Right lobe of liver (tissue), 6 donors: ENCODE measurements at places on chromosomes 2 and 18. TPM values are rescaled to one million over a fixed set of nuclear protein-coding genes. Genes with fewer than 3 reads are reported as not detected.
A peak's percentile ranks its signal among the peaks of the same experiment; 100 is the strongest.

- no peaks in the 10 kb centered on the region for H3K36me3 ChIP-seq
- peak; percentile 84 for DNase-seq
- H3K4me1 ChIP-seq = peaks cover 43% of the 10 kb centered on the region
- no peak overlapping the region for H3K4me3 ChIP-seq
- peak overlapping the region; percentile 94 for H3K27ac ChIP-seq
- H3K27me3 ChIP-seq = no peaks in the 10 kb centered on the region
Measured at GRCh38 chr2:238285653-238286082, 2.7 kb downstream of the PER2 start.

Gene LIMS4
- total RNA-seq = not detected

DNA sequence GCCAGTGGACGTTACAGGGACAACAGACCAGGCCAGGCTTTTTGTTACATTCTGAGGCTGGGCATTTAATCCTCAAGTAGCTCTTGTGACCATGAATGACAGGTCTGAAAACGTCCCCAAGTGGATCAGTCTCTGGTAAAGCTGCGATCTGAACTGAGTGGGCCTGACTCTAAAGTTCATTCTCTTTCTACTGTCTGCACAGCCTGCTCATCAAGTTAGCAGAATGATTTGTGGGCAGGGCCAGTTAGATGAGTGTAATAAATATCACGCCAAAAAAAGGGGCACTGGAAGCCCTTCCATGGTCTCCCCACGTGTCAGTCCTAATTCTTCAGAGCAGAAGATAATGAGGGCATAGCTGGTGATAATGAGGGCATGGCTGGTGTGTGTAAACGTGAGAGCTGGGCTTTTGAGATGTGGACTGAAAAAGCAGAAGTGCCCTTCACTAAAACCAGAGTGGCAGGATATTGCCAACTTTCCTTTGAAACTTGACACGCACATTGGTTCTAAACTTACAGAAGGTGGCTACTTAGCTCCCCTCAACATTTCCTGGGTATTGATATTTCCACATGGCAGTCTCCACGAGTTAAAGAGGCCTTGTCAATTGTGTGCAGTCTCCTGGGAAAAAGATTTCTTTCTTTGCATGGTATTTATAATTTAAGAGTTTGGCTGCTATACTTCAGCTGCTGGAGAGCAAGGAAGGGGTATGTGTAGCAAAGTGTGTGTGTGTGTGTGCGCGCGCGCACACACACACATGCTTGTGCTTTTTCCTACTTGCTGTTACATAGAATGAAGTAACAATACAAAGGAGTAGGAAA lies 72.7 kb upstream of the LYPD6B start:
- H3K4me1 ChIP-seq = no peaks in the 10 kb centered on the region
- H3K27ac ChIP-seq = no peak overlapping the region
- DNase-seq = no peak

- H3K4me1 ChIP-seq = no peaks in the 10 kb centered on the region
- no peak for DNase-seq
- no peak overlapping the region for H3K27ac ChIP-seq
- H3K27me3 ChIP-seq = no peaks in the 10 kb centered on the region
Measured at GRCh38 chr2:136452528-136452927, 312.8 kb upstream of the THSD7B start.

GRCh38 chr2:80546766-80547165 lies 242.2 kb upstream of the LRRTM1 start:
- H3K27ac ChIP-seq = no peak overlapping the region
- no peaks in the 10 kb centered on the region for H3K4me1 ChIP-seq
- no peak overlapping the region for H3K4me3 ChIP-seq
- no peak for DNase-seq

GRCh38 chr2:151989378-151989777 lies 109.5 kb downstream of the CACNB4 start:
- no peaks in the 10 kb centered on the region for H3K27me3 ChIP-seq
- no peaks in the 10 kb centered on the region for H3K4me1 ChIP-seq
- H3K27ac ChIP-seq = no peak overlapping the region
- DNase-seq = no peak
- no peak overlapping the region for H3K4me3 ChIP-seq

DNA sequence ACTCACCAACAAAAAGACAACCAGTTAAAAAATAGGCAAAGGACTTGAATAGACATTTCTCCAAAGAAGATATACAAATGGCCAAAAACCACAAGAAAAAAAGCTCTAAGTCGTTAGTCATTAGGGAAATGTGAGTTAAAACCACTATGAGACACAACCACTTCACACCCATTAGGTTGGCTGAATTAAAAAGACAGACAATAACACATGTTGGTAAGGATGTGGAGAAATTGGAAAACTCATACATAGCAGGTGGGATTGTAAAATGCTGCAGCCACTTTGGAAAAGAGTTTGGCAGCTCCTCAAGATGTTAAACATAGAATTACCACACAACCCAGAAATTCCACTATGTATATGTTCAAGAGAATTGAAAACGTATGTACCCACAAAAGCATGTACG lies 117.6 kb upstream of the SPATS2L start:
- H3K4me1 ChIP-seq = no peaks in the 10 kb centered on the region

DNA sequence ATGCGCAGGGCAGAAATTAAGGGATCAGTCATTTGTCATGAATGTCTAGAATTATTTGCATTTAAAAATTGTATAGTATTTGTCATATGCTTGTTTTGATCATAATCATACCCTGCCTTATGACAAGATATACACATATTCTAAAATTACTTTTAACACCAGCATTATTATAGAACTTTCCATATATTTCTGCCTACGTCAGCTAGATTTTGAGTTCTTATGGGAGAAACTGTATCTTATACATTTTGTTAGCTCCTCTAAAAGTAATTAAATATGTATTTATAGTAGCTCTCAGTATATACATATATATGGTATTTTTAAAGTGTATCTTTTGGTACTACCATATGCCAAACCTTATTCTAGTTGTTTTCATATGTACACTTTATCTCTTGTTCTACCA lies 441.9 kb downstream of the CPS1 start:
- no peak for DNase-seq
- H3K27ac ChIP-seq = no peak overlapping the region

GRCh38 chr2:112541315-112542122 lies 746 bp upstream of the POLR1B start:
- peak overlapping the region; percentile 89 for H3K4me3 ChIP-seq
- peaks cover 15% of the 10 kb centered on the region for H3K4me1 ChIP-seq
- DNase-seq = no peak

- DNase-seq = no peak
- no peak overlapping the region for H3K4me3 ChIP-seq
- H3K27me3 ChIP-seq = no peaks in the 10 kb centered on the region
- H3K27ac ChIP-seq = no peak overlapping the region
Measured at GRCh38 chr2:158518084-158518483, 61.3 kb downstream of the PKP4 start.

Gene PPP4R1
- 29.4 TPM for total RNA-seq

Gene FTCDNL1
- total RNA-seq = 2.7 TPM

Gene LRATD1
- 3.2 TPM for total RNA-seq

Gene NOL4
- 0.37 TPM for total RNA-seq

Gene LAMA1
- 0.56 TPM for total RNA-seq

Gene SCG2
- total RNA-seq = not detected

DNA sequence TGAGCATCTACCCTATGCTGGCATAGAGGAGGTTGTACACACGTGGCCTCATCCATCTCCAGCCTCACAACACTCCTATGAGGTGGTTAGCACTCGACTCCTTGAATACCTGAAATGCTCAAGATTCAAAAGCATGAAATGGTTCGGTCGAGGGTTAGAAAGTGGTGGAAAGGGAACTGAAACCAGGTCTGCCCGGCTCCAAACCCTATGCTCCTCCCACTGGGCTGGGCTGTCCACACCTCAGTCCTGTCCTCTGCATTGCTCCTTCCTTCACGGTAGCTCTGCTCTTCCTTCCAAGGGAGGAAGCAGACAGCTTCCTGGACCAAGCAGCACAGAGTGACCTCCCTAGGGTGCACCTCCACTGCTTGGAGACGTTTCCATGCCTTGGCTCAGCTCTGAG lies 565.2 kb upstream of the ID2 start:
- H3K4me3 ChIP-seq = no peak overlapping the region
- no peaks in the 10 kb centered on the region for H3K36me3 ChIP-seq
- no peaks in the 10 kb centered on the region for H3K27me3 ChIP-seq

DNA sequence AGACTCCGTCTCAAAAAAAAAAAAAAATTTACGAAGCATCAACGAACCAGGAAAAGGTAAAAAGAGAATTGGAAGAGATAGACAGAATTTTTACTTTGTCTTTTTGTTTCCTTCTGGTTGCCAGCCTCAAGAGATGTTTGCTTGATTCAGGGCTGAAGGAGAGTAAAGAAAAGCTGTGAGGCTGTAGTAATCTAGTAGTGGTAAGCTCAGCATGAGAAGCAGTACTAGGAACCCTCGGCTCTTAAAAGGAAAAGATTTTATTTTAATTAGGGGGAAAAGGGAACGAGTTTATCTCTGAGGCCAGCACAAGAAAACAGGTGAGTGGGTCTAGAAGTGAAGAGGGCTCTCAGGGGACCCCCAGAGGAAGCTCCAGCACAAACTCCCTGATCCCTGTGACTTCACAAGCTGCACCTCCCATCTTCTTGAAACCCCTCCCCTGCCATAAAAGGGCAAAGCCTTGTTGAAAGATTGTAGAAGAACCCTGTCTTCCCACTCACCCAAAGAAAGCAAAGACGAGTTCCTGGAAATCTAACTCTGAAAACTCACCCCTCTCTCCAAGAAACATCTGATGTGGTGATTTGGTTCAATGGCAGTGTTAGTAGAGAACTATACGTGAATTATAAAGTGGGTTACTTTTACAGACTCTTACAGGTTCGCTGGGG lies 8.6 kb downstream of the RBMS1 start:
- no peak for DNase-seq
- no peaks in the 10 kb centered on the region for H3K36me3 ChIP-seq
- no peak overlapping the region for H3K27ac ChIP-seq
- no peak overlapping the region for H3K4me3 ChIP-seq
- H3K4me1 ChIP-seq = no peaks in the 10 kb centered on the region

- H3K36me3 ChIP-seq = no peaks in the 10 kb centered on the region
- peaks cover 10% of the 10 kb centered on the region for H3K4me1 ChIP-seq
- no peak overlapping the region for H3K4me3 ChIP-seq
- no peaks in the 10 kb centered on the region for H3K27me3 ChIP-seq
- peak; percentile 75 for DNase-seq
Measured at GRCh38 chr2:60317034-60317386, 236.4 kb downstream of the BCL11A start.
